ENCODE measurements at places on chromosomes 5 and 9. TPM values are rescaled to one million over a fixed set of nuclear protein-coding genes. Genes with fewer than 3 reads are reported as not detected.
A peak's percentile ranks its signal among the peaks of the same experiment; 100 is the strongest.

DNA sequence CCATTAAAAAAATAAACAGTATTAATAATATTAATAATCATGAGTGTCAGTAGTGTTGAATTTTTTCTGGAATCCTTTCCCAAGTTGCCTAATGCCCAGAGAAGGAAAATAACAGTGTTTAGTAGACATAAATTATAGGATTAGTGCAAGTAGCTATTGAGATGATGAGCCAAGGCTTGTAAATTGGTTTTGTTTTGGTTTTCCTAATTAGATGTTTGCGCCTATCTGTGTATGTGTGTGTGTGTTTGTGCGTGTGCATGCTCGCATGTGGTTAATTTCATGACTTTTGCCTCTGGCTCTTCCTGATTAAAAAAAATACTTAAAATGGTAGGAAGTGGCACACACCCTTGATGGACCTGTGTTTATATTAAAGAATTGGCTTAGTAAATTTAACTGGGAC, 55.4 kb downstream of the FXN start:
- no peak for DNase-seq

Gene CDH18
- not detected for total RNA-seq

GRCh38 chr9:12723409-12724028, 30.3 kb downstream of the TYRP1 start:
- DNase-seq, result no peak

Gene MTX3
- 15.9 TPM for total RNA-seq

Gene BSPRY
- total RNA-seq, result 1.7 TPM

Gene DNAJC21
- 68.4 TPM for total RNA-seq

GRCh38 chr5:125891061-125891725, 532.0 kb upstream of the GRAMD2B start:
- DNase-seq, result no peak

DNA sequence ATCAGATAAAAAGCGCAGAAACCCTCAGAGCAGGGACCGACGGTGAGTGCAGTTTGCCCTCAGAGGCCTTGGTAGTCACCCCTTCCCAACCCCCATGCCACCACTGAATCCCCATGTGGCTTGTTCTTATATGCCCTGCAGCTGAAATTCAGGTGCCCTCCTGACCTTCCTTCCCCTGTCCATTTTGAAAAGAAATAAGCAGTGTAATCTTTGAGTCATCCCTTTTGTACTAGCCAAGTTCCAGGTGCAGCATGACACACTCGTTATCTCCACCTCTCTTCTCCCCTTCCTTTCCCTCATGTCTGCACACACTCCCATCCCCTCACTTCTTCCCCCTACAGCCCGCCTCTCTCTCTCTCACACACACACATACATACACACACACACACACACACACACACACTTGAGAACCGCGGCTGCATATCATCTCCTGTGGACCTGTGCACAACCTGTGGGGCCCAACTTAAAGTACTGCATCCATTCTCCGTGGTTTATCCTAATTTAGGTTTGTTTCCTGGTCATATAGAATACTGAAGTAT, 53.1 kb downstream of the SYK start:
- no peak for DNase-seq

- no peak for DNase-seq
Measured at GRCh38 chr9:135969064-135969683, 8.0 kb upstream of the UBAC1 start.

- no peak for DNase-seq
Measured at GRCh38 chr9:89702401-89702800, 97.6 kb downstream of the GADD45G start.

DNA sequence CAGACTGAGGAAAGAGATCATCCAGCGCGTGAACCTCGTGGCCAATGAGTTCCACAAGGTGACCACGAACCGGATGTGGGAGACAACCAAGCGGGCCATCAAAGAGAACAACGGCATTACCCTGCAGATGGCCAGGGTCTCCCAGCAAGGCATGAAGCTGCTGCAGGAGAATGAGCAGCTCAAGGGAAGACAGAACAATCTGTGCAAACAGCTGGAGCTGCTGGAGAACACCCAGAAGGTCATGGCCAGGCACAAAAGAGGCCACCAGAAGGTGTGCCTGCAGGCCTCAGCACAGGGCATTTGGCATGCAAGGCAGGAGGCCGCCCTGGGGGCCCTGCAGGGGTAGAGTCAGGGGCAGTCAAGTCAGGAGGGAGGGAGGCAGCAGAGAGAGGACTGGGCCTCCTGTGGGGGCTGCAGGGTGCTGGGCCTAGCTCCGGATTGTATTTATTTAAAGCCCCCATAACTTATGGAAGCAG, 4.2 kb downstream of the PTRH1 start:
- no peak for DNase-seq

- DNase-seq, result no peak
Measured at GRCh38 chr9:16627967-16628366, 242.5 kb downstream of the BNC2 start.

GRCh38 chr5:66967826-66968262, 228.8 kb downstream of the CD180 start:
- DNase-seq, result no peak

GRCh38 chr5:33341351-33341750, 99.4 kb upstream of the TARS1 start:
- no peak for DNase-seq

Gene PTPRD
- 13.0 TPM for total RNA-seq

DNA sequence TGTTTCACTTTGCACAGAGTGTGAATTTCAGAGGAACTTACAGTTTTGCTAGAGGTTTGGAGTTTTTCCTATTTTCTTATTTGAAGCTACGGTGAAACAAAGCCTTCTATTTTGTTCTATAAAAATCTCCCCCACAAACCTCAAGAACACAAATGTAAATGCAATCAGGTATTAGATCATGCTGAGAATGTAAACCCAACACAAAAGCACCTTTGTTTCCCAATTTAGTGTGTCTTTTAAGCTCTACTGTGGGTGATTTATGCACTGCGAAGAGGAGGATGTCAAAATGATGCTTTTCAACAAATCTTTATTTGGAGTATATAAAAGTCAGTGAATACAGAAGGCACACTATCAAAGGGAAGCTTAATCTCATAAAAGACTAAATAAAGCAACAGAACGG, 4.3 kb upstream of the DRD1 start:
- no peak for DNase-seq

DNA sequence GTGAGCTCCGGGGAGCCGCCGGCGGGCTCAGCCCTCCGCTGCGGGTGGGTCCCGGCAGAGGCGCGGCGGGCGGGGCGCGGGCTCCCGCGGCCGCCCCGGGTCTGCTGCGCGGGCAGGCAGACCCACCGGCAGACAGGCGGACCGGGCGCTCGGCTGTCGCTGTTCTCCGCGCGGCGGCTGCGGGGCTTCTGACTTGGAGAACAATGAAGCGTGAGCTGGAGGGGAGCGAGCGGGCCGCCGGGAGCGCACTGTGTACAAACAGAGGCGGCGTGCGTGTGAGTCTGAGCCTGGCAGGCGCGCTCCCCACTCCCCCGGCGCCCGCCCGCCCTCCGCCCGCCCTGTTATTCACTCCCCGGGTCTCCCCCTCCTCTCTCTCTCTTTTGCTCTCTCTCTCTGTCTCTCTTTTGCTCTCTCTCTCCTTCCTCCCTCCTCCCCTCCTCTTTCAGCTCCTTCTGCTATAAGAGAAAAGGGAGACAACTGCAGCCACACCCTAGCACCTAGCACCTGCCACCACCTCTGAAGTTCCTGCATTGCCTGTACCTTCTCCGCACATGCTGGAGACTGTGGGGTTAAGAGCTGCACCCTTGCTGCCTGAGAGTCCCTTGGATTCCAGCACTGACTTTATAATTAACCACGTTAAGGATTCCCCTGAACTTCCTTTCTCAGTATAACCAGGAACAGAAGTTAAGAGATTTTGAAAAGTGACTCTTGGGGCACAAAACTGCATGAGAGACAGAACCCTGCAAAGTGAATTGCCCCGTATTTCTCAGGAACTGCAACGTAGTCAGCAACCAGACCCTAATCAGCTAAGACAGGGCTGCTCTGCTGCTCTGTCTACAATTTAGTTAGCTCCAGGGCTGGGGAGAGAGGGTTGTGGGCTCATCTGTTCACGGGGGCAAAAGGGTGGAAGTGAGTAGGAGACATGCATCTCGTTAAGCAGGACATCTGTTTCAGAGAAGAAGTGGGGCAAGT, at the start of gene EDIL3:
EDIL3 (minus strand) TSS at position 277 of the 972 bp plus-strand sequence. CDS start 506 bp downstream, outside the sequence.
- DNase-seq, result peak; percentile 74

GRCh38 chr5:115087951-115088350, 81.8 kb downstream of the TRIM36 start:
- DNase-seq, result no peak

DNA sequence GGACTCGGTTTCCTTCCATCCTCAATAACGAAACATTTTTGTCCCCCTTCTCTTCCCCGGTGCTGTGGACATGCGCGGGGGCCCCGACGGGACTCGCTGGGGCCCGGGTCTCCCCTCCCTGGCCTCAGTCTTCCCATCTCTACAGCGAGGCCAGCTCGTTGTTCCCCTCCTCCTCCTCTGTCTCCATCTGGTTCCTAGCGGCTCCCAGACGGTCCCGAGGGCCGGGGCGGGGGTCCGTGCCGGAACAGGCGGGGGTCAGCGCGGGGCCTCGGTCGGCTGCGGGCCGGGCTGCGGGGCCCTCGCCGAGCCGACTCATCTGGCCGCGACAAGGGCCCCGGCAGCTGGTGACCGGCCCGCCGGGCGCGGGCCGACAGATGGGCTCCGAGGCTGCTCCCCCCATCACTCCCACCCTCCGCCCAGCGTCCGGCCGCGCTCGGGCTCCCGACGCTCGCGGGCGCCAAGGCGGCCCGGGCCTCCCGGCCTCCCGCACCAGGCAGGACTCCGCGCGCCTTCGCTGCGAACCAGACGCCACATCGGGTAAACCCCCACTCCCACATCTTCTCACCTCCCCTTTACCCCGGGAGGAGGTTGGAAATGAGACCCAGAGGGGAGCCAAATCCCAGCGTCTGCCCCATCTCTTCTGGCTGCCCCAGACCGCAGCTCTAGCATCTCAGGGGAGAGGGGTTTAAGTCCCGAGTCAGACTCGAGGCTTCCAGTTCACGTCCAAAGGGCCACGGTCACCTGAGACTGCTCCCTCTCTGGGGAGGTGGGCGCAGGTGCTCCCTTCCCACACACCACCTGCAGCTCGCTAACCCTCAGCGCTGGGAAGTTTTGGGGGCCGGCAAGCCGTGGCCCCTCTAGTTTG, 8.1 kb downstream of the BARHL1 start:
- DNase-seq, result no peak

- no peak for DNase-seq
Measured at GRCh38 chr5:13910637-13911288, 33.7 kb downstream of the DNAH5 start.

DNA sequence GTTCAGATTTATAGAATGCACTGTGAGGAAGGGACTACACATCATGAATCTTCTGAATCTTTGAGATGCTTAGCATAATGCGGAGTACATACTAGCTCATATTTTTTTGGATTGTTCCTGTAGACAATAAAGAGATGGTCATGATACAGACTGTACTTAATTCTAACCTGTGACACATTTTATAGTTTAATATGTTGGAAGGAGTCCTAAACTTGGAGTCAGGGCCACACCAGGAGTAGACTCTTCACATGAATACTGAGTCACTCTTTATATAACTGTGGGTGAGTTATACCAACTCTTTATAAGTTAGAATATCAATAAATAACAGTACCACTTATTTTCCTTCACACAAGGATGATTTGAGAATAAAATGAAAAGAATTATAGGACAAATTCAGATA, 16.9 kb downstream of the C9orf85 start:
- DNase-seq, result no peak

- no peak for DNase-seq
Measured at GRCh38 chr5:108560581-108560980, 178.7 kb upstream of the FBXL17 start.

- no peak for DNase-seq
Measured at GRCh38 chr9:125240649-125240999, 519 bp downstream of the HSPA5 start.

GRCh38 chr5:68189613-68190012, 25.9 kb upstream of the PIK3R1 start:
- no peak for DNase-seq

Gene FOXD1
- total RNA-seq, result 0.54 TPM

DNA sequence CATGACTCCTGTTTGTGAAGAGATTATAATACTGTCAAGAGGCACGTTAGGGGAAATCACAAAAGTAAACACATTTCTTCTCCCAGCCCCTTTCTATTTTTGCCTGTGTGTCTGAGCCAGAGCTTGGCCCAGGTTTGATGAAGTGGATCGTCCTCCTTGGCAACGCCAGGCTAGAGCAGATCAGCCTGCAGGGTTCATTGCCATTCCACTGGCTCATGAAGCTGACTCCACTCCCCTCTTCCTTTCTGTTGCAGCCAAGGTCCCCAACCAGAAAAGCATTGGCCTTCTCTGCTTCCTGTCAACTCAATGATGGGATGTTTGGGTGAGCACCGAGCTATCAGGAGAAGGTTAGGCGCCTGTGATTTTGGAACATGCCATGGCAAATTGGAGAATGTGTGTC, 3.3 kb downstream of the ADRB2 start:
- DNase-seq, result no peak

Gene CDC20B
- total RNA-seq, result not detected

DNA sequence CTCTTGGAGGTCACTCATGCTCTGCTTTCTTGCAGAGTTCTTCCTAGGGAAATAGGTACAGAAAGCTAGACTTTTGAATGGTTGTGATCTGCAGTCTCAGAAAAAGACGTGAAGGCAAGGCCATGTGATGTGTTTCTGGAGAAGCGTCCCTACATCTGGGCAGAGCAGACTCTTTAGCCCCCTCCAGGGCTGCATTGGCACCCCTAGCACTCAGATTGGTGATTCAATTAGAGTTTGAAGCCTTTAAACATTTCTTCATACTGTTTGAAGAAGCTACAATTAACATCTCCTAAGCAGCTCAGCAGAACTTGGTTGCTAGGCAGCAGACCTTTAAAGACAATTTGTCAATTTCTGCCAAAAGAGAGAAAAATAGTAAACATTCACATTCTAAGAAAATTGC, 21.6 kb downstream of the JADE2 start:
- DNase-seq, result no peak

- DNase-seq, result no peak
Measured at GRCh38 chr9:72139226-72139625, 10.0 kb upstream of the GDA start.

DNA sequence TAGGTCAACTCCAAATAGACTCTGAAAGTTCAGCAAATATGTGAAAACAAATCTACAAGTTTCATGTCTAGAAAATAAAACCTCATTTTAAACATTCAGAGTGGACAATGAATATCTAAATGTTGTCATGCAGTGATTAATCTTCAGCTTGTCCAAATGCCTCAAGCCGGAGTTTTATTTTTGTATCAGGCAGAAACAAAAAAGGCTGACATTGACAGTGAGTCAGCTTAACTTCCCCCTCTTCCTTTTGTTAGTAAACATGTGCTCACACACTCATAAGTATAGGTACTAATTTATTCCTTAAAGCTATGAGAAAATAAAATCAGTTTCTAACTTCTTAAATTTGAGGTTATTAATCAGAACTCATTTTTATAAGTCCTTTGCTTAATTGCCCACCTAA, 467.9 kb upstream of the DAB2 start:
- no peak for DNase-seq

Gene LCN9
- total RNA-seq, result not detected

- no peak for DNase-seq
Measured at GRCh38 chr5:31153521-31153920, 40.0 kb upstream of the CDH6 start.

DNA sequence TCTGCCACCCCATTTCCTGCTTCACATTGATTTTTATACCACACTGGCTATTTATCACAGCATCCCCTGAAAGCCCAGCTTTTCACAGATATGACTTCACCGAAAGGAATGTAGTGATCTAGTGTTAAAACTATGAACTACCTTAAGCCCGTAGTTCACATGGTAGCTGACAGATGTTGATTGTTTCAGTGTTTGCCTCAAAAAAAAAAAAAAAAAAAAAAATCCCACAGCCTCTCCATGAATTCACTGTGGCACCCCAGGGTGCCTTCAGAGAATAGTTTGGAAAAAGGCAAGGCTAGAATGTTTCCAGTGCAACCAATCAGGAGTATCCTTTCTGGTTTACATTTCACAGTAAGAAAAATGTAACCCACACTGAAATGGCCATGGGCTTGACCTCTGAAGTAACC, 37.1 kb downstream of the GLIS3 start:
- DNase-seq, result no peak
